ENCODE measurements at places on chromosomes 6 and 20.

DNA sequence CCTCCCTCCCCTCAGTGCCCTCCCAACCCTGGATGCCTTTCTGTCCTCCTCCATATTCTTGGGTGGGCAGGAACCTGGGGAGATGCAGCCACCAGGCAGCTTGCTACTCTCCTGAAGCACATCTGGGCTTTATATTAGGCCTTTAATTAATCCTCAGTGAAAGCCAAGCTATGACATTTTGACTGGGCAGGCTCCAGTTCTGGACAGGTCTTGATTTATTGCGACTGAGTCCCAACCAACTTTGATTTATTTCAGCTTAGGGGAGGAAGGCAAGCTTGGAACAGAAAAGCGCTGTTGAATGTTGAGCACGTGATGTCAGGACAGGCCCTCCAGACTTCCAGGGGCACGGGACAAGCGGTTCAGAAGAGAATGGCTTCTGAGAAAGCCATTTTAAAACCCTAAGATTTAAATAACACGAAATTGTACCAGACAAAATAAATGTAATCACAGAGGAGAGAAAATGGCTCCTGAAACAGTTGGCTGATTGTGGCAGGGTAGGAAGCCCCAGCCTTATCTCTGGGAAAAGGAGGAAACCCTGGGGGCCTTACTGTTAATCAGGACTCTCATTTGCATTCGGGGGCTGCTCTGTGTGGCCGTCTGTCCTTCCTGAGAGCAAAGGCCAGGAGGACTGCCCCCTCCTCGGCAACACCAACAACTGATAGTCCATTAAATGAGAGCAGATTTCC, 294.2 kb downstream of the FOXC1 start:
- DNase-seq: no peak

DNA sequence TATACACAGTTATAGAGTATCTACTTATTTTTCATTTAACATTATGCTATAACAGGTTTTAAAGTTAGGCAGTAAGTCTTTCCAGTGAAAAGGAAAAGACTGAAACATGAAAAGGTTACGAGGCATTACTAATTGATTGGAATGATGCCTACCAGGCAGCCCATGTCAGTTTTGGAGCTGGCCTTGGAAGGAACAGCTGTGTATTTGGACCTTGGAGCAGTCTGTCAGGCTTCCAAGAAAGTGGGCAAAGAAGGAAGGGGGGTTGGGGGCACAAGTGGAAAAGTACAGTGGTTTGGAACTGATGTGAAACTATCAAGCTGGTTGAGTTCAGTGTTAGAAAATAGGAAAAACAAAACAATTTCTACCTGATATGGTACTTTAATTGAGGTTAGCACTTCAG, 41.7 kb downstream of the SLC16A10 start:
- peak; percentile 77 for DNase-seq

- DNase-seq: no peak
Measured at GRCh38 chr20:7829776-7830175, 110.5 kb downstream of the HAO1 start.

DNA sequence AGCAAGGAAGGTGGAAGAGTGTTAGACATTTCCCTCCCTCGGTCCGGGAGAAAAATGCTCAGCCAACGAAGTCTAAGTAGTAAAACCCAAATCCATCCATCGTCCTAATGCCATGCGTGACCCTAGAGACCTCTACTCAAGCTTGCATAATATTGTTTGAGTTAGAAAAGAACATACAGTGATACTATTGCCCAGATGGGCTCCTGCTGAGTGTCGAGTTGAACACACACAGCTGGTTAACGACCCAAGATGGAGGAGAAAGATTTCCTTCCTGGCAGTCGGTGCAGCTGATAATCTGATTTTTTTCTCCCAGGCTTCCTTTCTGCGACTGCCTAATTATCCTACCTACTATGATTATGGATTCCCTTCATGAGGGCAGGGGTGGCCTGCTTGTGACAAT, 164.4 kb upstream of the KCNG1 start:
- DNase-seq: no peak

DNA sequence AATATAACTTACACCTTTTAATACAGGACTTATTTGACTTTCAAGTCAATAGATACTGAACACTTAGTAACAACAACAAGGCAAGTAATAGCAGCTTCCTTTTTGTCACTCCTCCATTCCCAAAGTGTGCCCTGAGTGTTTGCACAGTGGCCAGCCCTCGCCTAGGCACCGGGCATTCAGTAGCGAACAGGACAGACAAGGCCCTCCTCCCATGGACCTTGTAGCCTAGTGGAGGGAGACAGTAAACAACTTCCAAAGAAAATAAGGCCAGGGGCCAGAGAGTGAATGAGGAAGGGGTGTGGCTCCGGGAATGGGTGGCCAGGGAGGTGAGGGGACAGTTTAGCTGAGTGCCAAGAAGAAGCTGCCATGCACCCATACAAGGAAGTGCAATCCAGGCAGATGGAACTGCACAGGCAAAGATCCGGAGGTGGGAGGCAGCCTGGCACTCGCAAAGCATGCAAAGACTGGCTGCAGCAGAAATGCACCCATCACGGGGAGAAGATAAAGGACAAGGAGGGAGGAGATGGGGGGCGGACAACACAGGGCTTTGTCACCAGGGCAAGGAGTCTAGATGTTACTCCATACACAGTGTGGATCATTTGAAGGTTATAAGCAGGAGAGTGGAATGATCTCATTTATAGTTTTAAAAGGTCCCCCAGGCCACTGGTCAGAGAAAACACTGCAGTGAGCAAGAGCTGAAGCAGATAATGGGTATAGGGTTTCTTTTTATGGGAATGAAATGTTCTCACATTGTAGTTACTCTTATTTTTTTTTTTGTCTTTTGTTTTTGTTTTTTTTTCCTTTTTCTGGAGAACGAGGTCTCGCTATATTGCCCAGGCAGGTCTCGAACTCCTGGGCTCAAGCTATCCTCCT, 32.2 kb downstream of the ATP9A start:
- no peak for DNase-seq

- DNase-seq: no peak
Measured at GRCh38 chr20:23459461-23460150, 6.9 kb upstream of the CST11 start.

GRCh38 chr6:81856872-81857271, 104.4 kb upstream of the TENT5A start:
- DNase-seq: no peak

Measured in renal cortical epithelial cell (primary cell).